NCI-H2081 treated with DMSO at 0.1 percent for 48 hours (cell line): ENCODE measurements at places on chromosomes 2 and 18.

DNA sequence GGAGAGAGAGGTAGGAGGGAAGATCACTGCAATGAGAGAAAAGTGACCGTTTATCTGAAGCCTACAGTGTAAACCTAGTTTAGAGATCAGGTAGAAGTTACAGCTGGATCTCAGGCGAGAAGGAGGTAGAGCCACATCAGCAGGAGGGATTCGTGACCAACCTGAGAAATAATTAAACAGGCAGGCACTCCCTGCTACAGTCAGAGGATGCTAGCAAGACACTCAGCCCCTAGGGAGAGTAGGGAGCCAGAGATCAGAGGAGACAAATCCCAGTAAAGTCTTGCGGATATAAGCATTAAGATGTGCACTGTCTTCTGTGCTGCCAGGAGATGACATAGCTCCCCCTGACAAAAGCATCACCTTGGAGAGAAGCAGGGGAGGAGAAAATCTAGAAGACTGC is 629.1 kb upstream of the SLC39A10 start:
- DNase-seq: no peak

DNA sequence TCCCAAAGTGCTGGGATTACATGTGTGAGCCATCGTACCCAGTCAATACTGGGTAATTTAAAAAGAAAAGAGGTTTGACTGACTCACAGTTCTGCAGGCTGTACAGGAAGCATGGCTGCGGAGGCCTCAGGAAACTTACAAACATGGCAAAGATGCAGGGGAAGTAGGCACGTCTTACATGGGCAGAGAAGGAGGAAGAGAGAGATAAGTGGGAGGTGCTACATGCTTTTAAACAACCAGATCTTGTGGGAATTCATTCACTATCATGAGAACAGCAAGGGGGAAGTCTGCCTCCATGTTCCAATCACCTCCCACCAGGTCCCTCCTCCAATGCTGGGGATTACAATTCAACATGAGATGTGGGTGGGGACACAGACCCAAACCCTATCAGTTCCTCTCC is 192.5 kb downstream of the ATAD2B start:
- no peak for DNase-seq

DNA sequence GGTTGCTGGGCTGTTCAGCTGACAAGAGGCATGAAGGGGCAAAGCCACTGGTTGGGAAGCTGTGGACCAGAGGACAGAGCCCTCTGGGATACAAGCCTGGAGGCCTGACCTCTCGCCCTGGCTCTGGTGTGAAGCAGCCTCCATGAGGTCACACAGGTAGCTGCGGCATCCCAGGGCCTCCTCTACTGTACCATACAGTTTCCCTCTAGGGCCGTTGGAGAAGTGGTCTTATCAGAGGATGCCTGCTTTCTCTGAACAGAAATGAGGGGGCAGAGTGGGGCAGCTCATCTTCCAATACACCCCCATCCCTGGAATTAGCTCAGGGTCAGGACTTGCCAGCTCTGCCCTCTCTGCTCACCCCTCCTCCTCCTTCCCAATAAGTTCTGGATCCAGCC is 135.1 kb upstream of the SMAD2 start:
- DNase-seq: no peak

- no peak for DNase-seq
Measured at GRCh38 chr18:2916184-2916583, 69.4 kb downstream of the EMILIN2 start.

- no peak for DNase-seq
Measured at GRCh38 chr2:231360881-231361371, 34.6 kb upstream of the B3GNT7 start.

DNA sequence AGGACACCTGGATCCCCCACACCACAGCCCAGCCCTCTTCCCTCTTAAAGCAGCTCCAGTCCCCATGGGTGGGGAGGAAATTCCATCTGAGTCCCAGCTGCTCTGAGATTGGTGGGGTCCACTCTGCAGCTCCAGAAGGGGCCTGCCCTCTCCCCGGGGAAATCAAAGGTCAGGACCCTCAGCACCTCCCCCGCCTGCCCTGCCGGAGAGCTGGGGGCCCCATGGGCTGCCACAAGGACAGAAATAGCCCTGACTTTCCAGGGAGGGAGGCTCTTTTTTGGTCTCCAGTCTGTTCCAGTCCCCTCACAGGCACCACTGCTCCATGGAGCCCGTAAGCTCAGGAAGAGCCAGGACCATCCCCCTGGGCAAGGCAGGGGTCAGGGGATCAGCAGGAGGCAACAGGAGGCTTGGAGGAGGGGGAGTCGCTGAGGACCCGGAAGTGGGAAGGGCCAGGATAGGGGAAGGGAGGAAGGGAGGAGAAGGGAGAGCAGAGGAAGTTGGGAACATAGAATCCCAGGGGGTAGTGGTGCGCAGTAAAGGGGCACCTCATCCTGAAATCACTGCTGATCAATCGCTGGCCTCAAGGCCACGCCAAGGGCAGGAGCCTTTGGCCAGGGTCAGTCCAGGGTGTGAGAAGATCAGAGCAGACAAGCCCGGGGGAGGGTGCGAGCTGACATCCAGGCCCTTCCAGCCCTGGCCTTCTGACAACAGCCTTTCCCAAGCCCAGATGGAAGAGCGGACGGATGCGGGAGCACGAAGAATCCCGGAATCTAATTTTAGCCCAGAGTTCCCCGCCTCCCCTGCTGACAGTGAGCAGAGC is 7.6 kb downstream of the ADRA2B start:
- DNase-seq: no peak

- no peak for DNase-seq
Measured at GRCh38 chr2:69957965-69958364, 3.5 kb downstream of the ASPRV1 start.

GRCh38 chr2:24233321-24233720 is 58.5 kb downstream of the FAM228A start:
- no peak for DNase-seq
